NCI-H526 treated with DMSO at 0.1 percent for 48 hours (cell line): ENCODE measurements at places on chromosomes 7 and 10.

DNA sequence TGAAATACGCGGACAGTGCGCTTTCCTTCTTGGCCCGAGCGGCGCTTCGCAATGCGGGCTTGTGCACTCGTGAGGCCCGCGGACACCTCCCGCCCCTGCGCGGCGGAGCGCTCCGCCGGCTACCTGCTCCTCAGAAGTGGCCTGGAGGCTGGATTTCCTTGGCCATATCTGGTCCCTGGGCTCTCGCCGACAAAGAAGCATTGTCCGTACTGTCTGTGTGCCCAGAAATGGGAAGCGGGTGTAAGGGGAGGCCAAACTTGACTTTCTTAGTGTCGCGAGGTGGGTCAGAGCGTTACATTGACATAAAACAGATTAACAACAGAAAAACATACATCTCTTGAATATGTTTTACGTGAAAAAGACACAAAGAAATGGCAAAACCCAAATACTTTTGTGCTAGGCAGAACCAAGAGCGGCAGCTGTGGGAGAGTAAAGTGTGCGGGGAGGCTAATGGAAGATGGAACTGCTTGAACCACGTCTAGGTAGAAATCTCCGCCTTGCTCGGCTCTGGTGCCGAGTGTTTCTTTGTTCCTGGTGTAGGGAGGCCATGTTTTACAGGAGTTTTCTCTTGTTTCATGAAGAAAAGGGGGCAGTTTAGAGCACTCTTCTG lies 1.4 kb downstream of the LANCL2 start:
- DNase-seq: peak; percentile 21

DNA sequence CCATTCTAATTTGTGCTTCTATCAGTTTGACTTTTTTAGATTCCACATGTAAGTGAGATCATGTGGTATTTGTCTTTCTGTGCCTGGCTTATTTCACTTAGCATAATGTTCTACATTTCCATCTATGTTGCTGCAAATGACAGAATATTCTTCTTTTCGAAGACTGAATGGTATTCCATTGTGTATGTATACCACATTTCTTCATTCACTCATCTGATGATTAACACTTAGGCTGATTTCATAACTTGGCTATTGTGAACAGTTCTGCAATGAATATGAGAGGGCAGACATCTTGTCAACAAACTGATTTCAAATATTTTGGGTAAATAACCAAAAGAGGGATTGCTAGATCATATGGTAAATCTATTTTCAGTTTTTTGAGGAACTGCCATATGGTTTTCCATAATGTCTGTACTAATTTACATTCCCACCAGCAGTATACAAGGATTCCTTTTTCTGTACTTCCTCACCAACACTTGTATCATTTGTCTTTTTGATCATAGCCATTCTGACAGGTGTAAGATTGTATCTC lies 52.9 kb downstream of the ZNF22 start:
- peak; percentile 16 for DNase-seq

DNA sequence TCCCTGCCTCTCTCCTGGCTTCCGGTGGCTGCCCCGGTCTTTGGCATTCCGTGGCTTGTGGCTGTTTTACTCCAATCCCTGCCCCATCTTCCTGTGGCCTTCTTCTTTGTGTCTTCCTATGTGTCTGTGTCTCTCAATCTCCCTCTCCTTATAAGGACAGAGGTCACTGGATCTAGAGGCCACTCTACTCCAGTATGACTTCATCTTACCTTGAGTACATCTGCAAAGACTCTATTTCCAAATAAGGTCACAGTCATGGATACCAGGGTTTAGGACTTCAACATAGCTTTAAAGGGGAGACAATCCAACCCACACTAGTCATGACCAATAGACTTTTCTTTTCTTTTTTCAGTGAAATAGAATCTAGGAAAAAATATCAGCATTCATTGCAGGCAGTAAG lies 153.3 kb upstream of the INSYN2A start:
- no peak for DNase-seq

- peak; percentile 98 for DNase-seq
These were observed 620.2 kb downstream of the ANKRD7 start for GRCh38 chr7:118844748-118845147.

- DNase-seq: no peak
These were observed 48.7 kb upstream of the SHH start for GRCh38 chr7:155860840-155861479.
